WTC11 (cell line): ENCODE measurements at places on chromosomes 1 and 21.
A peak's percentile ranks its signal among the peaks of the same experiment; 100 is the strongest.

GRCh38 chr1:43367026-43367903, 546 bp downstream of the ELOVL1 start:
- peak; percentile 30 for DNase-seq

GRCh38 chr1:22280526-22280925, 137.6 kb upstream of the WNT4 start:
- no peak for DNase-seq

GRCh38 chr1:236381565-236382158, 12.4 kb upstream of the EDARADD start:
- DNase-seq = no peak

GRCh38 chr1:48109390-48110013, 112.3 kb upstream of the TRABD2B start:
- no peak for DNase-seq

GRCh38 chr1:58898739-58899586, 115.1 kb upstream of the JUN start:
- DNase-seq = no peak

GRCh38 chr1:112988367-112988766, 32.4 kb upstream of the SLC16A1 start:
- DNase-seq = no peak

DNA sequence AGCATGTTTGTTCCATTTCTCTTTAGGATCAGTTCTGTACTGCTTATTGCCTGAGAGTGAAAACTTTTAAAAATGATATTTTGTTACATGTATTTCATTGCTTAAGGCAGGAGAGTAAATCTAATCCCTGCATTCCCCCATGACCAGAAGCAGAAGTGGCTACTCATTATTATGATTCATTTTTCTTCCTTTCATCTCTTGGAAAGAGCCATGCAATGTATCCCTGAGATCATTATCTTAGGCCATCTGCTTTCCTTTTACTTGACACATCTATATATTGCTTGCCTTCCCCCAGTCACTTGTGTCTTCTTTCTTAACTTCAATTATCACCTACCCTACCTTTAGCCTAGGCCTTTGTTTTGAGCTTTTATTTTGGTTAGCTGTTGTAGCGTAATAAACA, 430.4 kb upstream of the CHRM3 start:
- DNase-seq = no peak
